Cortex of kidney (tissue), 1 donor: ENCODE measurements at places on chromosomes 5 and 9.

- DNase-seq = no peak
These were observed 280.5 kb downstream of the NSG2 start for GRCh38 chr5:174325961-174326360.

DNA sequence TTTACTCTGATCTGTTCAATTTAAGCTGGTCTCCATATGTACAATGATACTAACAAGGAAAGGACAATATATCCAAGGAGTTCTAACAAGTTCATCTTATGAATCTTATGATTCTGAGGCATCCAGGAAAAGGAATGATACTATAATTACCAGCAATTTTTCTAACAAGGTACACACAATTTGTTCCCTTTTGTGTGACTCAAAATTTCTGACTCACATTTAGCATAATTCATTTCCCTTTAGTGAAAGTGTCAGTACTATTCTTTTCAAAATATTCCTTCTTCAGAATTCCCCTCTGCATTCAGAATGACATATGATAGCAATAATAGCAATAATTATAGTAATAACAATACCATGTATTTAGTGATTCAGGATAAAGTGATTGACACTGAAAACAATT is 594.8 kb downstream of the DMRTA1 start:
- DNase-seq = no peak

DNA sequence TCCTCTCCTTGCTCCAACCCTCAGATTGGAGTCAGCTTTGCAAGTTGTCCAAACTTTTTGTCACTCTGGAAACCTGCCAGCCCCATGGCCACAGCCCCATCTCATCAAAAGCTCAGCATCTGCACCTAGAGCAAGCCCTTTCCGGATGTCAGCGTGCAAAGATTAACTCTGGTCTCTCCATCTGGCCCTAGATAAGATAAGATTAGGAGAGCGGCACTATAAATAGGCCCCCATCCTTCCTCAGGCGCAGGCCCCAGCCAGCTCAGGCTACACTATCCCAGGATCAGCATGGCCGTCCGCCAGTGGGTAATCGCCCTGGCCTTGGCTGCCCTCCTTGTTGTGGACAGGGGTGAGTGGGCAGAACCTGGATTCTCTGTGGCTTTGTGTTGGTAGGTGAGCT is at the start of gene SPINK4:
Gene SPINK4 (plus strand): TSS at position 247 of the 400 bp plus-strand sequence. CDS start 42 bp downstream, at position 289.
- no peak for DNase-seq

DNA sequence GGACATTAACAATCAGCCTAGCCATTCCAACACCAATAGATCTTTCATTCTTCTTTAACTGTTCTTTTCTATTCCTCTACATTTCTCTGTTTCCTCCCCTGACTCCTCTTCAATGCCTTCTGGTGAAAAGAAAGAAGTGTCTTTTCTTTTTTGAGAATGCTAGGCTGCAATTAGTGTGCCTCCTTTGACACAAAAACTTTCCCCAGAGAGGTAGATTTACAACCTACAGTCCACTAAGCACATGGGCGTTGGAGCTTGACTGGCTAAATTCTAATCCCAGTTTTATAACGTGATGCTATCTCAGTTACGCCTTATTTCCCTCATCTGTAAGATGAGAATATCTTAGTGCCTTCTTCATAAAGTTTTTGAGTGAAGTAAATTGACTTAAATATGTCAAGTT is 16.9 kb upstream of the ANKRD55 start:
- no peak for DNase-seq

DNA sequence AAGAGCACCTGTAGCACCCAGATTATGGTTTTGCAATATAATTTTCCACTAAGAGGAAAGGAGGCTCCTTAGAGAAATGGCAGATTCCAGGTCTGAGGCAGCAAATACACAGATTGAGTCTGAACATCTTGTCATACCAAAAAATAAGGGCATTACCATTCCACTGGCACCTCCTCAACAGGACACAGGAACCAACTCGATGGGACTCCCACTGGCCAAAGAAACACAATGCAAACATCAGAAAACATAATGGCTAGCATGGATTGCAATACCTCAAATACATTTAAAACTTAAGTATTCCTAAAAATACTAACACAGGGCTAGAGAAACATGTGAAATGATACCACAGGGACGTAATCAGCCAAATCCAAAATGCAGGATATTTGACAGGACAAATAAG is 12.4 kb upstream of the RANBP17 start:
- no peak for DNase-seq

GRCh38 chr9:134918646-134919045 is 934 bp upstream of the FCN1 start:
- no peak for DNase-seq

GRCh38 chr9:35684921-35685320 is 4.8 kb downstream of the TPM2 start:
- no peak for DNase-seq

DNA sequence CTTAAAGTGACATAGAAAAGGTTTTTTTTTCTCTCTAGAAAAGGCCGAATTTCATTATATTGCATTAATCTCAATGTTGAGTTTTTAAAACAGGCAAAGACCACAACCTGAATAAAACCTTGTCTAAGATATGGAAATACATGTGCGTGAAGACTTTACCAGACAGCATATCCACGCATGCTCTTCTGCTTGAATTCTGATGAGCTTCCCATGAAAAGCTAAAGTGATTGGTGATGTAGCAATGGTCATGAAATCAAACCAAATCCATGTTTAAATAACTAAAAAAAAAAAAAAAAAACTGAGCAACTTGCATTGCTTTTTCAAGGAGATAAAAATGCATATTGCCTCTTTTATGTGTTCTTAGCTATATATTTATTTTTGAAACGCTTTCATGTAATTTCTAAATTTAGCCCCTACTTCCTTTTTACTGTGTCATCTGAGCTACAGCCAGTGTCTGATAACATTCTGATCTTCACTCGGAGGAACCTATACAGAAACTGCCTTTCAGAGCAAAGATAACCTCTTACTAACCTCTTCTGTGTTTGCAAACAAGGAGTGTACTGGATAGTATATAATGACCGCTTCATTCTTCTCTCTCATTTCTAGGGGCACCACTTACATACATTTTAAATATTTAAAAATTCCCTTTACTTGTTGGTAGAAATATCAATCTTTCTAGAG is 179.1 kb upstream of the GNA14 start:
- no peak for DNase-seq

DNA sequence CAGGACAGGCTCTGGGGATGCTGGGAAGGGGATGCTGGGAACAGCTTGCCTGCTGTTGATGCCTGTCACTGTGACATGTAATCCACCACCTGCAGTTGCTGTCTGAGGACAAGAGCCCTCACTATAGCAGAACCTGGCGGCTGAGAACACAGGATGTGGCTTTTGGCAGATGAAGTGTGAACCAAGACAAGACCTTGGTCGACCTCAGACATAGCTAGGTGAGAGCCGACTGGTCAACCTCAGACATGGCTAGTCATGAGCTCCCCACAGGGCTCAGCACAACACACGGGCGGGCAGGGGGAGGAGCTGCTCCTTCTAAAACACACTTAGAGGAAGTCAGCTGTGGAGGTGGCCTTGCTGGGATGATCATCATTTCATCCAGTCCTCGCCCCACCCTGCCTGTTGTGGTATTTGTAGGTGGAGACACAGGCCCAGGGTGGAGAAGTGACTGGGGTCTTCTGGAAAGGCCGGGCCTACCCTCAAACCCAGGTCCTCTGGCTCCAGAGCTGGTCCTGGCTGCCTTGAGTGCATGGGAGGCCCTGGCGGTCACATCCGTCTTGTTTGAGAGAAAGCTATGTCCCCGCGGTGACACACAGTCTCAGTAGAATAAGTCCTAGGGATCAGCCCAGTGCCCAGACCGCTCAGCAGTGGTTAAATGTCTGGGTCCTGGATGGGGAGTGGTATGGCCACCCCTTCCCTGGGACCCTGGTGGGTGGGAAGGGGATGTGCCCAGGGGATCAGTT is 6.1 kb downstream of the SUSD3 start:
- DNase-seq = no peak

DNA sequence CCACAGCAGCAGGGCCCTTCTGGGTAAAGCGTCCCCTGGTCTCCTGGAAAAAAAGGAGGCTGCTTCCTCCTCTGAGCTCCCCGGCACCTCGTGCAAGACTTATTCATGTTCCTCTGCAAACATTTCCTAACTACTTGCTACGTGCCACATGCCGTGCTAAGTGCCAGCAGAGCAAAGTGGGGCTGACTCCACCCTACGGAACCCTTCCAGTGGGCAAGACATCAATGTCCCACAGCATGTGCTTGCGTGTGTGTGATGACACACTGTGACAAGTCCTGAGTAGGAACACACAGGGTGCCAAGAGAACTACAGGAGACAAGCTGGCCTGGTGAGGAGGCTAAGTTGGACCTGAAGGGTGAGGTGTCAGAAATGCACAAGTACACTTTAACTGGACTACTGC is 57.4 kb downstream of the SEMA4D start:
- no peak for DNase-seq

DNA sequence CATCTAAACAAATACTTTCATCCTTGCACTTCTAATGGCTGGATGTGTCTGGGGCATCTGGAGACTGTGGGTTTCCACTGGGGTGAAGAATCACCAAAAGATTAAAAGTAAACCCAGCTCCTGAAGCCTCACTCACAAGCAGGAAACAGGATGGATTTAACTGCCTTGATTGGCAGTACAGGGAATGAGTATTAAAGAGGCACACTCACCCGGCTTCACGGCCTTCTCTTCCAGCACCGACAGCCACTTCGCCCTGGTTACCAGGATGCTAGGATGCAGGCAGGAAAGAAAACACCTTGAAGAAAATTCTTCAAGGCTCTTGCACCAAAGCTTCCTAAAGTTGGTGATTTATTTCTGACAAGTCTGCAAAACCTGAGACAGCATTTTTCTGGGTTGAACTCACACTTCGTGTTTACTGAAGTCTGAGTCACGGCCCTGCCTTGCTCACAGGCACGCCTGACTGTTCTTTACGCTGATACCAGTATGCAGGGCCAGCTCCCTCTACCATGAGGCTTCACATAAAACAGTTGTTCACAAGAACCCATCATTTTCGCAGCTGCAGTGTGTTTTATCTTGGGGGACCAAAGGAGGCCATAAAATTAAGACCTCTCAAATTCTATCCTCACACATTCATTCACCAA is 56.5 kb upstream of the ZNF354A start:
- no peak for DNase-seq

DNA sequence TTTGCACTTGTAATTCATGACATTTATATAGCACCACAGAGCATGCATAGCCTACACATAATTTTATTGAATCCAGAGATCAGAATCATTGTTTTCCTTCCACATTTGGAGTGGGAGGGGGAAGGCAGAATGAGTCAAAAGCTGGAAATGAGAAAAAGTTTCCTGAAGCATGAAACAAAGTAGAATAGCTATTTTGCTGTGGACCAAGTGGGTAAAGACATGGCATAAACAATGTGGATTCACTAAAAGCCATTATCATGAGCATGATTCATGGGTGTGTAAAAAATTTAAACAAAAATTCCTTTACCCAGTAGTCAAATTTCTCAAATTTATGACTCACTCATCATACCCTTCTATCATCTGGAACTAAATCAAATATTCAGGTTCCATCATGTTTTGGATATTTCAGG is 97.9 kb downstream of the YIPF5 start:
- DNase-seq = no peak

DNA sequence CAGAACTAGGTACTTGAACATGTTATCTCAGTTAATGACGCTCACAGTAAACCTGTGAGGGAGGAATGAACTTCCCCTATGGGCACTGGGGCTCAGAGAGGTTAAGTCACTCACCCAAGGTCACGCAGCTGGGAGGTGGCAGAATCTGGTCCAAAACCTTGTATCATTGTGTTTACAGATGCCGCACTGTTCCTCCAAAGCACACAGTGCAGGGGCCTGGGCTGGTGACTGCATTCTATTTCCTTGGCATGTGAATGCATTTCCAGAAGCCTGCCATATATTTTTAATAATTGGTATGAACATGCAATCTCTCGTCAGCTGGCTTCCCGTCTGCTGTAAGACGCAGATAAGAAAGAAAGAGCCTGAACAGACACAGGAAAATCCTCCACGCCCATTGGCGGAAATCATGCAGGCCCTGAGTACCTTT is 77.0 kb upstream of the TBC1D2 start:
- DNase-seq = no peak

- peak; percentile 19 for DNase-seq
These were observed 495 bp downstream of the OSTF1 start for GRCh38 chr9:75088646-75089372.

GRCh38 chr5:167643631-167644280 is 647.7 kb upstream of the WWC1 start:
- no peak for DNase-seq

DNA sequence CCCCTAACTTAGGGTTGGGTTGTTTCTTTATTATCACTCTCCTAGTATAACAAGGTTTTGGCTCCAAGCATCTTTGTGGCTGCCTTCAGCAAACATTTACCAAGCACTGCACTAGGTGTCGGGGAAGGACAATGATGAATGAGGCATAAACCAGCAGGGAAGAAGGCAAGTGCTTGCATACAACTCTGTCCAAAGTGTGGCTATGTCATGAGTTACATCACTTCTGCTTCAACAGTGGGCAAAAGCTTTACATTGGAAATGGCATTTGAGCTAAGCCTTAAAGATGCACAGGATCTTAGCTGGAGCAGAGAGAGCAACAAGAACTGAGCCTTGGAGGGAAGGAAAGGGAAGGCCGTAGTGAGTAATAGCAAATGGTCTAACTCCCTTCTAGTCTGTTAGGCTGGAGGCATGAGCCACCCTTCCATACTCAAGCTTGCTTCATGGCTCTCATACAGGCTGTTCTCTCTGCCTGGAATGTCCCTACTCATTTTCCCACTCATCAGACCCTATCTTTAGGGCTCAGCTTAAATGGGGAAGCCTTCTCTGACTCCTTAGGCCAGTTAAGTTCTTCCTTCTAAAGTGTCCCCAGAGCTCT is 121.8 kb downstream of the SEMA6A start:
- DNase-seq = no peak

- DNase-seq = no peak
These were observed 66.5 kb downstream of the NDFIP1 start for GRCh38 chr5:142175039-142175438.

- no peak for DNase-seq
These were observed 23.3 kb upstream of the ARSB start for GRCh38 chr5:79008362-79008761.

DNA sequence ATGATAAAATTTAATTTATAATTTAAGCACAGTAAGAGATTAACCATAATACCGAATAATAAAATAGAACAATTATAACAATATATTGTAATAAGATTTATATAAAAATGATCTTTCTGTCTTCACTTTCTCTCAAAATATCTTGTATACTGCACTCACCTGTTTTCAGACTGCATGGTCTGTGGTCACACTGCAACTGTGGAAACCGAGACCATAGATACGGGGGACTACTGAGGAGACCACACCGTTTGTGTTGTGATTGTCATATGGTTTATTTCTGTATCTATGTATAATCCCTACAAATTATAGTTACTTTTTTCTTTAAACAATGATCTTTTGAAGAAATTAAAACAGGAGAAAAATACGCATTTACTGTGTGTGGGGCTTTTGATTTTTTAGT is 78.8 kb upstream of the TNFAIP8 start:
- no peak for DNase-seq

DNA sequence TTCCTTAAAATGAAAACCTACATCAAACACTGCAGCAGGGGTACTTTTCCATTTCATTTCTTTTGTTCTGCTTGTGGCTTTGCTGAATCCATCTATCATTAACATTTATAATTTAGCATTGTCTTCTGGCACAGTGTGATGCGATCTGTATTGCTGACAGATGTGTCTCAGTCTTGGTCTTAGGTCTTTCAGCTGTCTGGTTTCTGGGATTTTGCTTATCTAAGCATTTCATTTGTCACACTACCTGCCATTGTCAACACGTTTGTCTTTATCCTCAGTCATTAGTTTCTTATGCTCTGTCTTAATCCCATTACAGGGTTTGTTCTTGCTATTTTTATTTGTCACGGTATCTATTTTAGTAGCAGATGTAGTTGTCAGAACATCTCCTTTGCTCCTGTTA is 303.1 kb downstream of the IZUMO3 start:
- no peak for DNase-seq

- no peak for DNase-seq
These were observed 15.2 kb downstream of the RAPGEF1 start for GRCh38 chr9:131724683-131725082.
